Upper lobe of right lung (tissue), 1 donor: ENCODE measurements at places on chromosomes 16 and 17. TPM values are rescaled to one million over a fixed set of nuclear protein-coding genes. Genes with fewer than 3 reads are reported as not detected.

DNA sequence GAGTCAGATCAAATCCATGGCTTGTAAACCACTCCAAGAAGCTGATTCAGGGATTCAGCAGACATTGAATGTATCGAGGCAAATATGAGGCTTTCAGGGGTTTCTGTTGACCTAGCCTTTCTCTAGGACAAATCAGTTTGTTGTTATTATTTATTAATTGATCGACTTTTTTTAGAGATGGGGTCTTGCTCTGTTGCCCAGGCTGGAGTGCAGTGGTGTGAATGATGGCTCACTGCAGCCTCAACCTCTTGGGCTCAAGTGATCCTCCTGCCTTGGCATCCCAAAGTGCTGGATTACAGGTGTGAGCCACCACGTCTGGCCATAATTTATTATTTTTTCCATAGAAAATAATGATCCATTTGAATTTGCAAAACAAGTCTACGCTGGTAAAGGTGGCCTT lies 27.0 kb downstream of the LAT start:
- H3K27me3 ChIP-seq, result no peaks in the 10 kb centered on the region
- no peak for DNase-seq
- H3K36me3 ChIP-seq, result no peaks in the 10 kb centered on the region
- no peak overlapping the region for H3K27ac ChIP-seq
- H3K4me1 ChIP-seq, result peaks cover 10% of the 10 kb centered on the region
- H3K4me3 ChIP-seq, result no peak overlapping the region

DNA sequence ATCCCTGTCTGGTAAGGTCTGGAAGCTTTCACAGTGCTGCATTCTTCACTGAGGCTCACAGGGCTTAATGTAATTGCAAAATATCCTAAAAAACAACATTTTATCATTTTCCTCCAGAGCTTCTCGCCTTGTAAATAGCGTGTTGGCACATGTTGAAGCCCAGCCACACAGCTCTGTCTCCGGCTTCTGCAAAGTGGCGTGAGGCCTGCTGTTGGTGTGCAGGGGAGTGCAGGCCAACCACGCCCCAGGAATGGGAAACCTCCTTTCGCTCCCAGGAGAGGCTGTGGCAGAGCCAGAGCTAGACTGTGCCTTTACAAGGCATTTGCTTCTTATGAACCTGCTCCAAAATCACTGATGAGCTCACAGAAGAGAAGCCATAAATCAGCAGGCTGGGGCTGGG lies 248.2 kb upstream of the MAF start:
- no peak overlapping the region for H3K4me3 ChIP-seq
- H3K36me3 ChIP-seq, result no peaks in the 10 kb centered on the region
- DNase-seq, result no peak
- no peaks in the 10 kb centered on the region for H3K27me3 ChIP-seq
- no peak overlapping the region for H3K27ac ChIP-seq
- no peaks in the 10 kb centered on the region for H3K4me1 ChIP-seq

GRCh38 chr16:48526058-48526957 lies 83.7 kb downstream of the N4BP1 start:
- no peaks in the 10 kb centered on the region for H3K27me3 ChIP-seq
- H3K27ac ChIP-seq, result no peak overlapping the region
- H3K4me1 ChIP-seq, result no peaks in the 10 kb centered on the region
- DNase-seq, result peak; percentile 43
- no peak overlapping the region for H3K4me3 ChIP-seq

Gene CEMP1
- total RNA-seq, result 1.4 TPM

- H3K36me3 ChIP-seq, result no peaks in the 10 kb centered on the region
- no peak for DNase-seq
- H3K27ac ChIP-seq, result peak overlapping the region; percentile 72
- H3K4me3 ChIP-seq, result no peak overlapping the region
- peaks cover 53% of the 10 kb centered on the region for H3K4me1 ChIP-seq
These were observed 22.8 kb downstream of the FAM117A start for GRCh38 chr17:49741009-49741691.

Gene MT1G
- total RNA-seq, result 23.7 TPM
